Stimulated activated CD4-positive, alpha-beta T cell treated with anti-CD3 and anti-CD28 coated beads, TNF-alpha, amount 100 ng/mL, for 4 hours (primary cell): ENCODE measurements at places on chromosomes 4 and X.
A peak's percentile ranks its signal among the peaks of the same experiment; 100 is the strongest.

- DNase-seq: no peak
These were observed 13.6 kb upstream of the PDGFRA start for GRCh38 chr4:54215379-54216077.

- DNase-seq: no peak
These were observed 22.8 kb upstream of the HADH start for GRCh38 chr4:107966903-107967302.

GRCh38 chr4:77002321-77003107, 53.0 kb downstream of the SEPTIN11 start:
- no peak for DNase-seq

DNA sequence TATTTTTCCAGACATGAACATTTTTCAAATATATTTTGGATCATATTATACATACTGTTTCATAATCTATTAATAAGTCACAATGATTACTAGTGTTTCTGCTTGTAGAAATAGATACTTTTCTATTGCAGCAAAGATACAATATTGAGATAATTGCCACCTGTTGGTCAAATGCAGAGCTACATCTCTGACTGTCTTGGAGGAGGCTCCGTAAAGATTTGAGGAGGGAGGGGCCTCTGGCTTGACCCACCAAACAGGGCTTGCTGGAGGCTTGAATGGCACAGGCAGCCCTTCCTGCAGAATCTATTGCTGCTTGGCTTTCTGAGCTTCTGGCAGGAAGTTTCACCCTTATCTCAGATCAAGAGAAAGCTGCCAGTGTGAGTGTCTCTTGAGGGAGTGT, 99.3 kb upstream of the ARMCX2 start:
- no peak for DNase-seq

- DNase-seq: no peak
These were observed 6.4 kb downstream of the DYNLT3 start for GRCh38 chrX:37840931-37841330.

DNA sequence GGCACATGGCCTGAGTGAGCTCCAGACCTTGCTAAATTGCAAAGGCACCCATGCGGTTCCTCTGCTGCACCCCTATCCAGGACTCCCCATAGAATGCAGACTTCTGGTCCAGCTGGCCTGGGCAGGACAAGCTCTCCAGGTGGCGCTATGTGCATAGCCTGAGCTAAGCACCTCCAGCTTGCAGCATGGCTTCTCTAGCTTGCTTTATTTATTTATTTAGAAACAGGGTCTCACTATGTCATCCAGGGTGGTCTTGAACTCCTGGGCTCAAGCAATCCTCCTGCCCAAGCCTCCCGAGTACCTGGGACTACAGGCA, 5.5 kb upstream of the WFS1 start:
- no peak for DNase-seq

- DNase-seq: peak; percentile 9
These were observed 840 bp upstream of the RPL34 start for GRCh38 chr4:108619372-108620100.

GRCh38 chrX:13024986-13025385, 19.4 kb downstream of the FAM9C start:
- DNase-seq: no peak

DNA sequence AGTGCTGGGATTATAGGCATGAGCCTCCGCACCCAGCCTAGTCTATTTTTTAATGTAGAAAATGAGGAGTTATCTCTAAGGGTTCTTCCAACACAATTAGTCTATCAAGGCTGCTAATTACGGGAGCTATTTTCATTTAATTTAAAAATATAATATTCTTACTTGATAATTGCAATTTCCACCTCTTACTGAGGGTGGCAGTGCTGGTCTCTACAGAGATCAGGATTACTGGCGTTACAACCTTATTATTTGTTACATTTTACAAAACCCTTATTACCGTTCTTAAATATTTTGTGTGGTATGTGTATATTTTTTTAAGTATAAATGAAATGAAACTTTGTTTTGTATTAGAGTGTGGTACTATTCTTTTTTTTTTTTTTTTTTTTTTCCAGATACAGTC, 17.6 kb upstream of the GK start:
- DNase-seq: no peak

GRCh38 chr4:84938316-84938715, 28.2 kb downstream of the WDFY3 start:
- DNase-seq: no peak

DNA sequence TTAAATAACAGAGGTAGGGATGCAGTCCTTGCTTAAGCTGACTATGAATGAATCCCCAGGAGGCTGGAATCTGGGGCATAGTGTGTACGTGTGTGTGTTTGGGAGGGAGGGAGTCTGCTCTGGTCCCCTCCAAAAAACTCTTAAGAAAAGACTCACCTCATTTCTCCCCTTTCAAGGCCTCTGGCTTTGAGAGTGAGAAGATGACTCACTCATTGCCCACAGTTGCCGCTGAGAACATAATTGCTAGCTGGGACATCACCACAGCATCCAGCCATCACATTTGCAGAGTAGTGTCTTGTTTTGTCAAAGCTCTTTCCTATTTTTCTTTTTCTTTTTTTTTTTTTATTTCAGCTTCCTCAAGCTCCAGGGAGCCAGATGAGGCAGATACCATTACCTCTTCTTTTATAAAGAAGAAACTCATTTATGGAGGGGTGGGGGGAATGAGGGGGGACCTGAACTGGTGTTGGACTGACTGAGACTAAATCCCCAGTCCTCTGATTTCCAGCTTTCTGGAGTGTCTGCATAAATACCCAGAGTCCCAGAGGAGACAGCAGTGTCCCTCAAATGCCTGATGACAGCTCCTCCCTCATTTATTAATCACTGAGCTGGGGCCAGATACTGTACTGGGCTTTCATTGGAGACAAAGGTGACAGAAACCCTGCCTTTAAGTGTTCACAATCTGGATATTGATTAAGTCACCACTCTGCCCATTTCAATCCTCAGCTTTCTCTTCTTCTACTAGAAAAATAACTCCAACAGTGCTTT, 61.9 kb upstream of the LAS1L start:
- no peak for DNase-seq

GRCh38 chr4:133084421-133084820, 64.7 kb upstream of the PCDH10 start:
- no peak for DNase-seq

GRCh38 chrX:39507617-39508299, 590.0 kb downstream of the BCOR start:
- DNase-seq: no peak

- no peak for DNase-seq
These were observed 88.7 kb upstream of the ELOVL6 start for GRCh38 chr4:110287130-110287529.

DNA sequence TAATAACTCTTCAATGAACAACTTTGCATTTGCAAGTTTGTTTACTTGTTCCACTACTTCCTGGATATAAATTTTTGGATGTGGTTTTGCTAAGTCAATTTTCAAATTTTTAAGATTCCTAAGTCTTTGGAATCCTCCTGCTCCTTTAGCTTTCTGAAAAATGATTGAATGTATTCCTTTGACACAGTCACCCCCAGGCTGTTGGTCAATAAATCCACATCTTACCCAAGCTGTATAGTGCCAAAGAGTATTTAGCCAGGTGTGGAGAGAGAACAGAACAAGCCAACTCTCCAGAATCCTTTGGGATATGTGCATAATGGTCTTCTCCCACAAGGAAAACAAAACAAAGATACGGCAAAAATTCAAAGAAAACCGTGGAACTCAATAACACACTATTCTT, 56.9 kb upstream of the INTU start:
- no peak for DNase-seq

GRCh38 chrX:3943965-3944364, 230.5 kb upstream of the PRKX start:
- DNase-seq: no peak

DNA sequence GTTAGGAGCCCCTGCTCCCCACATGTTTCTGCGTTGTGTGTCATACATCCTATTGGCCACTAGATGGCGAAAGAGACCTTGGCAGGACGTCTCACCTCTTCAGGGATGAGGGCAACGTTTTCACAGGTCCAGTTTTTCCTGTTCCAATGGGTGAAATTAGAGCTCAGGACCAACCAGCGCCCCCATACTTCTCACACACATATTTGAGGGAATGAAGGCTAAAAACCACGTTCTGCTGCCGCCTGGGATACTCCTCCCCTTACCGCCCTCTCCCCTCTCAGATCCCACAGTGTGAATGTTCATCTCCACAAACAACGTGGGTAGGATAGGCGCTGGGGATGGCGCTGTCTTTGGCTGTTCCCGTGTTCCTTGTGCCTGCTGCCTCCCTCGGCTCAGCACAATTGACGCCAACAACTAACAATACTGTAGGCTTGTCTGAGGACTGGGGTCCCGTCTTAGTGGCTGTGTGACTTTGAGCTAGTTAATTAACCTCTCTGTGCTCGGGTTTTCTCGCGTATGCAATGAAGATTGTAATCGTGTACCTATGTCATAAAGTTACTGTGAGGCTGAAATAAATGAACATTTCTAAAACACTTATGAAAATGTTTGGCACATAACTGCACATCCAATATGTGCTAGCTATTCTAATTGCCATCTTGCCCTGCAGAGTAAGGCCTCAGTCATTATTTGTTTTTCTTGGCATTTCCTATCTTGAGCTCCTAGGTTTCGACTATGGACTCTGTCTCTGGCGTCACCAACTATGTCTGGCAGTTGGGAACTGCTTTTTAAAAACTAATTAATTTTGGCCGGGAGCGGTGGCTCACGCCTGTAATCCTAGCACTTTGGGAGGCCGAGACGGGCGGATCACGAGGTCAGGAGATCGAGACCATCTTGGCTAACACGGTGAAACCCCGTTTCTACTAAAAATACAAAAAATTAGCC, 181.3 kb upstream of the STK26 start:
- DNase-seq: no peak

GRCh38 chr4:143076723-143077122, 108.0 kb upstream of the USP38 start:
- no peak for DNase-seq

DNA sequence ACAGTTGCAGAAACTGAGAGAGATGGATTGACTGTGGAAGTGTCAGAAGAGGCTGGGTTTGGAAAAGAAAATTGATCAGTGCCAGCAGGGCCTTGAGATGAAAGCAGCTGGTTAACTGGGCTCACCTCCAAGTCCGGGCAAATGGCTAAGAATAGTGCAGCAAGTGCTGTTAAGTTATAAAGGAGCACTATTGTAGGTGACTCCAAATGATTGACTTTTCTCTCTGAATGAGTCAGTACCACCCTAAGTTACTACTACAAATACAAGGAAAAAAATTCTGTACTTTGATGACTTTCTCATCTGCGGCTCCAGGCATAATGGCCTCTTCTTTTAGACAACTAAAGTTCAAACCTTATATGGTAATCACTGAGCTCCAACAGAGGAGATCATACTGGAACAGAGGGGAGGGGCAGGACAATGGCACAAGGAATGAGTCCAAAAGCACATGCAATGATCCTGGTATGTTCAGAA, 733.4 kb upstream of the INTU start:
- no peak for DNase-seq

GRCh38 chrX:101417981-101418841, 10.2 kb downstream of the HNRNPH2 start:
- no peak for DNase-seq

DNA sequence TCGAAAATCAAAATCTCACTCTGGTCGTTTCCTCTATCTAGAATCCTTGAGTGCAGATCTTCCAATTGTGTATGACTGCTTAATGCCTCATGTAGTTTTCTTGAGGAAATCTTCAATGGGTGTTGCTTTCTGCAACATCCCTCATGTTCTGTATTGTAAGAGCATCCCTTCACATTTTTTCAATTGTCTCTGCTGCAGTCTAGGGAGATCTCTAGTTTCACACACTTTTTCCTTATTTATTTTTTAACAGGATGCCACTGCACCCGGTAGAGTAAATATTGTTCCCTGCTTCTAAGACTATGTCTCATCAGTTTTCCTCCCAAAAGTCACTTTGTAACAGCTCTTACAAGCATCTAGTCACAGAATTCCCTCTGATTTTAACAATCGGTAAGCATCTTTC, 50.3 kb downstream of the UGT2B4 start:
- DNase-seq: no peak

DNA sequence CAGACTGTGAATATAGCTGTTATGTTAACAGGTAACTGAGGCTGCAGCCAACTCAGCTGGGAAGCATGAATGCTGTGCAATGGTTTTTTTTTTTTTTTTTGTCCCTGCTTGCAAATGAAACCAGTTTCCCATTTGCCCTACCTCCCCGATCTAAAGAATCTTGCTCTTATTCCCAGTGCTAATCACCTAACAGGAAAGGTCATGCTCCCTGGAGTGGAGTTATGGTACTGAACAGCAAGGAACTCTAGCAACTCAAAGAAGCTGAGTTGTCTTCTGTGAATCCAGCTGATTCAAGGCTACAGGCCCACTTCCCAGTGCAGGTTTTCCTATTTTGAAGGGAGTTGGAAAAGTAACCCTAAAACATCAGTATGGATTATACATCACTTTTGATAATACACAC, 52.1 kb downstream of the HTR2C start:
- DNase-seq: no peak

- DNase-seq: no peak
These were observed 1167.2 kb upstream of the PABPC4L start for GRCh38 chr4:135368831-135369230.

DNA sequence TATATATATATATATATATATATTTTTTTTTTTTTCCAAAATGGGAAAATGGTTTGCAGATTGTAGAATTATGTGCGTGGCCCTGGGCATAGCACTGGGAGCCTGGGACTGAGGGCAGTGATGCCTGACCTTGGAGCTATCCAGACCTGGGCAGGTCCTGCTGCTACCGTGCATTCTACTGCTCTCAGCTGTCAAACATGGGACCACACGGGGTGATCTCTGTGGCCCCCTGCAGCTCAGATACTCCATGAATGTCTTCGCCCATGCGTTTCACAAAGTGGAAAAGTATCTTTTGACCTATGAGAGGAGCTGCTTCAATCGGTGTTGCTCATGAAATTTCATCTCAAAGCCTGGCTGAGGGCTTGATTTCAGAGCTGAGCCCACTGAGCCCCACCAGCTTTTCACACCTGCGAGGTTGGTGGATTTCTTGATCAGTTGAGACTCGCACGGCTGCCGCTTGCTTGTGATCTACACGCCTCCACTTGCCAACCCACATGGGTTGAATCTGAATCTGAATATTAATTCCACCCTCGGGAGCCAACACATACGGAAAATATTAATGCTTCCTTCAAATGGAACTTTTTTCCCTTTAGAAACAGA, 35.7 kb downstream of the ING2 start:
- DNase-seq: no peak

DNA sequence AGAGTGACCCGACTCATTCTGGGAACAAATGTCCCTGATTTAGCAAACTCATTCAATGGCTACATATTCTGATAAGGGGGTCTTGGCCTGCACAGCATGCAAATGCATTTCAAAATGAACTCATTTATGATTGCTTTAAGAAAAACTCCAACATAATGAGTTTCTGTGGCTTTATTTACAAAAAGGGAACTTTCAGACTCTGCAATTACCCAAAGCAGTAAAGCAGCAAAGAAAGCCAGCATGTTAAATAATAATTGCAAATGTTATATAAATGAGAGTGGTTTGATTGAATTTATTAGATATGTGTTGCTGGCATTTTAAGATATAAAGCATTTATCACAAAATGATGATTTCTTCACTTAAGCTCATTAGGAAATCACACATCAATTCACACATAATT, 295.7 kb downstream of the FBXW7 start:
- no peak for DNase-seq

- no peak for DNase-seq
These were observed 8.3 kb downstream of the PPM1K start for GRCh38 chr4:88275949-88276515.
